G401 (cell line): ENCODE measurements at places on chromosomes 2 and 18. TPM values are rescaled to one million over a fixed set of nuclear protein-coding genes. Genes with fewer than 3 reads are reported as not detected.

GRCh38 chr2:111990856-111991255 lies 64.2 kb upstream of the TMEM87B start:
- DNase-seq, result no peak

DNA sequence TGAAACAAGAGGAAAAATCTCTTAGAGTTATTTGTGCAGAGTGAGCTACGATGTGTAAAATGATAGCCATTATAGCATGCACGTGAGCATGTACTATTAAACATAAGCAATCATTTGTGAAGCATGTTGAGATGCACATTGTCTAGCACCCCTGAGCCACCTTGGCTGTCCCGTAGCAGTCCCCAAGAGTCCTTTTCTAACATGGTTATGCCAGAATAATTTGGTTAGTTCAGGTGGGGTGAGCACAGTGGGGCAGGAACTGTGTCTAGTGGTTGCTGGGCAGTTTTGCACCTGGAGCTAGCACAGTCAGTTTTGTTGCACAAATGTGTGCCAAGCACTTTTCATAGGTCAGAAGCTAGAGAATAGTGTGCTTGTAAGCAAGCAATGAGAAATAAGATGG lies 809.8 kb downstream of the RNF144A start:
- DNase-seq, result no peak

DNA sequence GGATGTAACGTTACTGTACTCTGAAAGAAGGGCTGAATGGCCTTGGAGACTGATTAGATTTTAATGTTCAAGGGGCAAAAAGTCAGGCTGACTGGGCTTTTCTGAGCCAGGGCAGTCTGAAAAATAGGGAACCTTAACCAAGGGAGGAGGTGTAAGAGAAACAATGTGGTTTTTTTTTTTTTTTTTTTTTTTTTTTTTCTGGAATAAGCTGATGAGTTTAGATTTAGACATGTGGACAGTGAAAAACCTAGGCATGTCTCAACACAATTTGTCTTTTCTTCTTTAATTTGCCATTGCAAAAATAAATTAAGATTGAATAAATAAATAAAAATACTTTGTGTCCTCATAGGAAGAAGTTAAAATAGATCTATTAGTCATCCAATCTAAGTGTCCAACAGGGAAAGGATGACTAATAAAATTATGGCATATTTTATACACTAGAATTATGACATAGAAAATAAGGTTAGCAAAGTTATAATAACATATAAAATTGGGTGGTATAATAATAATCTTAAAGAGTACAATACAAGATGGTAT lies 237.6 kb upstream of the TRIB2 start:
- DNase-seq, result no peak

DNA sequence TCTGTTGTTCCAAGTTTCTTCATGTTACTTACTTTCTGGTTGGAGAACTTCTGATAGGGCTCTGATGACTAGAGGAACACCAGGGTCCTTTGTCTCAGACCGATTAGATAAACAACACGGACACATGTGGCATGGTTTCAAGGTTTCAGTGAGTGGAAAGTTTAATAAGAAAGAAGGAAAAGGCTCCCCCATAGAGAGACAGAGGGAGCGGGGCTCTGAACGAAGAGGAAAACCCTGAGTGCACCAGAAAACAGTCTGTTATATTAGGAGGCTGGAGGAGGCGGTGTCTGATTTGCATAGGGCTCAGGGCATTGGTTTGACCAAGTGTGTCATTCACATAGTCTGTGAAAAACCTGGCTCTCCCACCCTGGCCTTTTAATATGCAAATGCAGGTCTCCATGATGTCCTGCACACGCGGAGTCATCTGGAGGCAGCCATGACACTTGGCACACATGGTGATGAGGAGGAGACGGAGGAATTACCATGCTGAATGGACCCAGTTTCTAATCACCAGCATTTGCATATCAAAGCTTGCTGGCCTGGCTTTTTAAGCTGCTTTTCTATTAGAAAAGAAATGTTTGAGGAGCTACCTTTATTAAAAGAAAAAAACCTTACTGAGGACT lies 94.2 kb downstream of the PTPN4 start:
- no peak for DNase-seq

- DNase-seq, result no peak
Measured at GRCh38 chr18:52160636-52161035, 179.4 kb upstream of the DCC start.

GRCh38 chr18:45165871-45166270 lies 449.4 kb upstream of the SLC14A2 start:
- DNase-seq, result no peak

GRCh38 chr2:129798626-129799025 lies 180.8 kb upstream of the RAB6C start:
- no peak for DNase-seq

GRCh38 chr2:32683520-32684086 lies 55.8 kb downstream of the TTC27 start:
- no peak for DNase-seq

DNA sequence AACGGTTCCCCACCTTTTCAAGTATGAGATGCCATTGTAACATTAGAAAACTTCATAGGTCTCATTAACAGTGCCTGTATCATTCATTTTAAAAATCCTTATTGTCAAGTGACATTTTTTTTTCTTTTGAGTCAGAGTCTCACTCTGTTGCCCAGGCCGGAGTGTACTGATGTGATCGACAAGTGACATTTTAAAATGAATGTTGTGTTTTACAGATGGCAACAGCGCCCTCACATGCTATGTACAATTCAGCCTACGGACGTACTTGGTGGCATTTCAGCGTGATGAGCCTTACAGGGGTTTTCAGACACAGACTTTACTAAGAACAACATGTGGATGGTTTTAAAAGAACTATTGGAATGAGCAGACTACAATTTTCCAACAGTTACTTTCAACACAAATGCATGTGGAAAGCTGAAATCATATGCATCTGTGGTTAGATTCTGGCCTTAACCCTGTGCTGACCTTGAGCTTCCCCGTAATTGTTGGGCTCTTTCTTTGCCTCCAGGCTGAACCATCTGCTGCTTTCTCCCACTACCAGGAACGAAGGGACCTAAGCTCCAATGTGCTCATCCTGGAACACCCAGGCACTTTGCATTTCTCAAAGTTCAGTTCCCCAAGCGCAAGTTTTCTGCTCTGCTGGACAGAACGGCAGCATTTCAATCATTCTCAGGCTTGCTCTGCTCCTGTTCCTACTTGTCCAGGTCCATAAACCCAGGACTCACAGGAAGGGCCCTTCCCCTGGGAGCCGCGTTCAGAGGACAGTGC lies 119.9 kb upstream of the NDUFV2 start:
- DNase-seq, result peak; percentile 73

- DNase-seq, result no peak
Measured at GRCh38 chr2:195214072-195214471, 443.0 kb upstream of the SLC39A10 start.

DNA sequence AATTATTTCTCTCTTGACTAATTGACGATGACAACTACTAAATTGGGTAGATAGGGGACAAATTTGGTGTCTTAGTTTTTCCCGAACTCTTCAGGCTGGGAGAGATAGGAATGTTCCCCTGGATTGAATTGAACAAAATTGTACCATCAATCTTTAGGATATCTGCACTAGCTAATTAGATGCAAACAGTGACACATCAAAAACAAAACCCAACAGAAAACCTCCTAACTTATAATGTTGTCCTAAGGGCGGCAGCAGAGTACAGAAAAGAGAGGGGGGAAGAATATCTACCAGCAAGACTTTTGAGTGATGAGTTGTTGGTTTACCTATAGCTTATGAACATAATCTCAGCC lies 342.9 kb downstream of the INSIG2 start:
- no peak for DNase-seq

GRCh38 chr18:11741505-11742145 lies 52.6 kb downstream of the GNAL start:
- no peak for DNase-seq

- no peak for DNase-seq
Measured at GRCh38 chr2:69300650-69301049, 86.4 kb downstream of the GFPT1 start.

DNA sequence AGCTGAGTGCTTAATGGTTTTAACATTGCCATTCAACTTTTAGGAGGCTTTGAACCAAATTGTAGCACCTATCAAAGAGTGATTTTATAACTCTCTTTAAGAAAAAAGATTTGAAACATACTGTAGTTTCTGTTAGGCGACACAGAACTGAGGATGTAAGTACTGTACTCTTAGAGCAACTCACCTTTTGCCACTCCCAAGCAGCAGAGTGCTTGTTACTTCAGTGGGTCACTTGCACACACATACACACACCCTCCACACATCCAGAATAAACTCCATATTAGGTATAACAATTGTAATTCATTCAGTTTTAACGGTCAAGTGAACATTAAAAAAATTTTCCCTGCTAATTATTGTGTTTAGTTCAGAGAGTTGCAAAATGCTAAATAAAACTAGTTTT lies 118.3 kb downstream of the CAMKMT start:
- DNase-seq, result no peak

- DNase-seq, result no peak
Measured at GRCh38 chr2:217307023-217307422, 447.2 kb upstream of the TNP1 start.

DNA sequence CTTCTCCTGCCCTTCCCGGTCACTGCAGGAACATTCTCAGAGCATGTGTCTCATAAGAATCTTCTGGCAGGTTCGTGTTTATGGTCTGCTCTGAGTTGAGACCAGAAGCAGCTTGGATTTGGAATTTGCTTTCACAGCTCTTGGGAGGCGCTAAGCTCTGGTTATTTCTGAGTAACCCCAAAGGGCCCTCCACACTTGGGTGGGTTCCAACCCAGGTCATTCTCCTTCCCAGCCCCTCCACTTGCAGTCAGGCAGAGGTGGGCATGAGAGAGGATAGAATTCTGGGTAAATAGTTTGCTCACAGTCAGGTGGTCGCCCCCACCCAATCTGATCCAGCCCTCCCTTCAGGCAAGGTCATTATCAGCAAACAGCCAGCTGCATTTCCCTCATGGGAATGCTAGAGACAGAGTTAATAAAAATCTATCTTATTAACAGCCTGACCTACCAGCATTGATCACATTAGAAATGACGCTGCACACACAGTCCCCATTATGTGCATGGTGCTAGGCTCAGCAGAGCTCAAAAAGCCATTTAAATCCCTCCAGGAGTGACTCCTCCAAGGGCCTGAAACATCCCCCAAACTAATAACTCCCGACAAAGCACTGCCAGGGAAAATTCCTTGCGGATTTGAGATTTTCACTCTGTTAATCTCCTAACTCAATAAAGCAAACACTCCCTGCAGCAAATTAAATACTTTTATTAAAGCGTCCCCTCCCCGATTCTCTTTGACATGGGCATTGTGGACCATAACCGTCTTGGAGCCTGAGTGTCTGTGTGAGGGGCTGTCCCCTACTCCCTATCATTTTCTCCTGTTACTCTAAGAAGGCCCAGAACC lies 61.9 kb downstream of the SLC4A5 start:
- DNase-seq, result no peak

DNA sequence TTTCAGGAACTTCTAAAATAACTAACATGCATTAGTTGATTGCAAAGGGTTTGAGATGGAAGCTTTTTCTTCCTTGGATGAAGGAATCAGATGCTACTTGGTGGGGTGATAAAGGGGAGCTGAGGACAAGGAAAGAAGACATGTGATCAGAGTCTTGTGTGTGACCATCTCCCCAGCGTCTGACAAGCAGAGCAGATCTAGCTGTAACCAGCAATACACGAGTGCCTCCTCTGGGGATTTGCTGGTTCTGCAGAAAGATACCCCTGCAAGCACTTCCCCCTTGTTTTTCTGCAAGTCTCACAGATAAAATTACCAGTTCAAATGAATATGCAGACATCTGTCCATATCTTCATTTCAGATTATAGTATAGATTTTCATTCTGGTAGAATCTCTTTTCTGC lies 2.7 kb downstream of the CDH7 start:
- DNase-seq, result peak; percentile 91

DNA sequence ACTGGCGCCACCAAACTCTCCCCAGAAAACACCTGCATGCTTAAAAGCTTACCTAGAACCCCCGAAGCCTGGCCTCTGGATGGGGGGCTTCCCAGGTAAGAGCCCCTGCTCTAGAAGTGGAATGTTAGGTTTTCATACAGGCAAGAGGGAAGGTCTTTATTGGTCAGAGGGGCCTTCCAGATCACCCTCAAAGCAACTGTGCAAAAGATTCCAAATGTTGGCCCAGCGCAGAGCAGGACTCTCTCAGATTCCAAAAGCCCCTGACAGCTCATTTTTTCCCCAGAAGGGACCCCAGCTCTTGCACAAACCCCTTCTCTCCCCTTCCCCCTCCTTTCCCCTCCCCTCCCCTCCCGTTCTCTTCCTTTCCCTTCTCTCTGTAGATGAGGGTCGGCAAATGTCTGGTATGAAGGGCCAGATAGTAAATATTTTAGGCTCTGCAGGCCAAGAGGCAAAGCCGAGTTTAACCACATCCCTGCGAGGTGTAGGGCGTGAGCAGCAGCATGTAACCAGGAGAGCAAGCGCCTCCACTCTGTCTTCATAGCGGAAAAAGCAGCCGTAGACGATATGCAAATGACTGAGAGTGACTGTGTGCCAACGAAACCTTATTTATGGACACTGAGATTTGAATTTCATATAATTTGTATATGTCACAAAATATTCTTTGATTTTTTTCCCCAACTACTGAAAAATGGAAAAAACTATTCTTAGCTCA lies 116.9 kb downstream of the SMAD7 start:
- DNase-seq, result no peak

DNA sequence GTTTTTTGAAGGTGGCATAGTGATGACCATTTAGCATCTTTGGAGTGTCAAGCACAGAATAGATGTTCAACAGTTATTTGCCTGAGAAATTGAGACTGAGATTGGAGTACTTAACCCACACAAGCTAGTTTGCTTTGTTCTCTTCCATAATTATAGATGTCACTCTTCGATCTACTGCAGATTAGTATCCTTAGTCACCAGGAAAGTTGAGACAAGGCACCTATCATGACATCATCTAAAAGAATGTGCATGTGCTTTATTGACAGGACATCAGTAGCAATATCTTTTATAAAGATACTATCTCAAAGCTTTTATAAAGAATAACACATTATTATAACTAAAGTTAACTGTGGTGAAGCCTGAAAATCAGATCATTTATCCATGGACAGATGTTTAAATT lies 6.4 kb downstream of the VRK2 start:
- DNase-seq, result no peak

- DNase-seq, result no peak
Measured at GRCh38 chr18:49843778-49844625, 30.7 kb upstream of the ACAA2 start.

DNA sequence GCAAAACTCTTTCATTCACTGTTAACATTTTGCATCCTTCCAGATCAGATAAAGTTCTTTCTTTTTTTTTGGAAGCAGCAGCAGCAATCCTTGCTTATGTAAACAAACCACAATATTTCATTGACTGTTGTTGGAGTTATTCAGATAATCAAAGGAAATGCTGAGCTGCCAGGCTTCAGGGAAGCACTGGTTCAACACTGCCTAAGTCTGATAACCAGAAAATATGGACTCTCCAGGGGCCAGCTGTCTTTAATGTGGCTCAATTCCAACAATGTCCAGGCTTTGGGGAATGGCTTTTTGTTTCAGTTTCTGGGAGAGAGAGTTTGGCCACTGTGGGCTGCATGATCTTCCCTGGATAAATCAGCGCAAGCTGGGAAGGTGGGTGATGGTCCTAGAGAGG lies 354.3 kb downstream of the AKAIN1 start:
- DNase-seq, result no peak

The CROCC2 gene
- not detected in 2 replicates for total RNA-seq

The TAF1B gene
- 56.1 and 70.7 TPM in 2 replicates for total RNA-seq

The CFAP221 gene
- 0.74 and 2.7 TPM in 2 replicates for total RNA-seq

The DIS3L2 gene
- 33.1 and 33.3 TPM in 2 replicates for total RNA-seq

The DNAH7 gene
- total RNA-seq, result 0.06 TPM in 1 of 2 replicates, not detected in the other

The APOB gene
- 0.06 TPM in 1 of 2 replicates, not detected in the other for total RNA-seq
